ENCODE measurements at places on chromosomes 6 and 20.
A peak's percentile ranks its signal among the peaks of the same experiment; 100 is the strongest.

DNA sequence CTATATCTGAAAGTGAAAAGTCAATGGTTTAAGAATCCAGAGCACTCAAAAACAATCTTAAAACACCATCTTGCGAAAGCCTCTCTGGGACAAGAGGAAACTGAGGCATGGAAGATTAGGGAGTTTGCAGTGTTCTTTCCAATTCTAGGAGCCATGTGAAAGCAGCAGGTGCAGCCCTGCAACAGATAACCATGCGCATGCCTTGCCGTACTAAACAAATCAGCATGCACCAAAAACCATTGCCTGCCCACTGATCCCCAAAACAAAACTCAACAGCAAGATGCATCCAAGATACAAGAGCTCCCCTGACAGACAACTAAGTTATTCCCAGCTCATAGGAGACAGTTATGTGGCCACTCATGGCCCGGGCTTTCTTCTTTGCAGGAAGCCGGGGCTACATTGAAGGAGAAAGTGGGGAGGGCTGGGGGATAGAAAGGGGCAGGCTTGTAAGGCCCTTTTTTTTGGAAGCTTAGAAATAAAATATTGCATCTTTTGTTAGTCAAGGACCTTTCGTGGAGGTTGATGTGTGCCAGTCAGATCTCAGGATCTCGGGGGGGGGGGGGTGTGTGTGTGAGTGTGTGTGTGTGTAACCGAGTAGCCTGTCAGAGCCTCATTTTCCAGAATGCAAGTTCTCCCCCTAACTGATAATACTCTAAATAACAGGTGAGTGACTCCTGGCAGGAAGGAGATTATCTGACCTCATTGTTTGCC lies 178.4 kb downstream of the MBOAT1 start:
- no peak for DNase-seq

- no peak for DNase-seq
Measured at GRCh38 chr6:37218511-37218910, 39.1 kb upstream of the TBC1D22B start.

GRCh38 chr6:56690519-56691285 lies 48.0 kb upstream of the DST start:
- no peak for DNase-seq

DNA sequence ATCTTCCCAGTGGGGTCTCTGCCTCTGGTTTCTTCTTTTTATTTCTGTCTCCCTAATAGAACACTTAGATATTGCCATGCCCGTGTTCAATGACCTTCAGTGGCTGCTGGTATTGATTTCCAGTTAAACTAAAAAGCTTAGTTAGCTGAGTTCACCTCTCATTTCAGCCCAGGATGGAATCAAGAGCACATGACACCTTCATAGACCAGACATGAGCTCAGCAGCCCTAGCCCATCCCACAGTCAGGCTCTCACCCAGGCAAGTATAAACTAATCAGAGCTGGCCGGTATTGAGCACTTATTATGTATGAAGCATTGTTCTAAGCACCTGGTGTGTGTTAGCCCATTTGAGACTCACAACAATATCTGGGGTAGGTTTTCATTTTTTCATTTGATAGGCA lies 33.7 kb upstream of the PLEKHG1 start:
- no peak for DNase-seq

- DNase-seq: no peak
Measured at GRCh38 chr20:18001131-18001921, 32.5 kb downstream of the MGME1 start.

- no peak for DNase-seq
Measured at GRCh38 chr6:95802978-95803377, 212.8 kb upstream of the FUT9 start.

DNA sequence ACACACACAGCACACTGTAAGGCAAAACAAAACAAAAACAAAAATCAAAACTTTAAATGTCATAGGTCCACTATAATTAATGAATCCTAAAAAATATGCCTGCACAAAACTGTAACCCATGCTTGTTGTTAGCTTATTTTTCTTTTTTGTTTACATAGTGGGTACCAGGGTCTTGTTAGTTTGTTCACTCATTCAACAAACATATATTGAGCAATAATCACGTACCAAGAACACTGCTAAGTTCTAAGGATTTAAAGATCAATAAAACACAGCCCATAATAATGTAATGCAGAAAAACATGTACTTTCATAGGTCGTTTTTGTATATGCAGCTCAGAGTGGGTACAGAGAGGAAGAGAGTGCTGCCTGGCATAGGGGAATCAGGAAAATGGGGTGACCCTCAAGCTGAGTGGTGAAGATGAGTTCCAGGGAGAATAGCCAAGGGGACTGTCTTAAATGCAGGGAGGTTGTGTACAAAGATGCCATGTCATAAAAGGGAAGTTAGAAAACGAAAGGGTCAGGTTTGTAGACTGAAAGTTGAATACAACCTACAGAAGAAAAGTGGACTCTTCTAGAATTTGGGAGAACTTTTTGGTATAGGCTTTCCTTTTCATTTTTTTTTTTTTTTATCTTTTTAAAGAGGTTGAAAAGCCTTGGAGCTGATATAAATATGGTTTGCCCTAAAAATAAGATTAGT lies 113.3 kb upstream of the TBX18 start:
- DNase-seq: no peak

GRCh38 chr6:78607189-78607588 lies 260.2 kb upstream of the IRAK1BP1 start:
- no peak for DNase-seq

GRCh38 chr20:34536798-34537394 lies 20.7 kb downstream of the DYNLRB1 start:
- DNase-seq: no peak

DNA sequence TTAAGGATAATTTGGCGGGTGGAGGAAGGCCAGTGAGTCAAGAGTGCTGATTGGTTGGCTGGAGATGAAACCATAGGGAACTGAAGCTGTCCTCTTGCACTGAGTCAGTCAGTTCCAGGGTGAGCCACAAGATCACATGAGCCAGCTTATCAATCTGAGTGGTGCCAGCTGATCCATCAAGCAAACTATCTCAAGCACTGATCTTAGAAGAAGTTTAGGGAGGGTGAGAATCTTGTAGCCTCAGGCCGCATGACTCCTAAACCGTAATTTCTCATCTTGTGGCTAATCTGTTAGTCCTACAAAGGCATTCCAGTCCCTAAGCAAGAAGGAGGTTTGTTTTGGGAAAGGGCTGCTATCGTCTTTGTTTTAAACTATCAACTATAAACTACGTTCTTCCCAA lies 954.3 kb downstream of the KIF16B start:
- DNase-seq: no peak

GRCh38 chr20:47150403-47151152 lies 205.9 kb downstream of the ZMYND8 start:
- DNase-seq: peak; percentile 27

- DNase-seq: no peak
Measured at GRCh38 chr20:60752741-60753420, 499.2 kb upstream of the CDH4 start.

- DNase-seq: no peak
Measured at GRCh38 chr6:166194914-166195859, 27.5 kb upstream of the TBXT start.

DNA sequence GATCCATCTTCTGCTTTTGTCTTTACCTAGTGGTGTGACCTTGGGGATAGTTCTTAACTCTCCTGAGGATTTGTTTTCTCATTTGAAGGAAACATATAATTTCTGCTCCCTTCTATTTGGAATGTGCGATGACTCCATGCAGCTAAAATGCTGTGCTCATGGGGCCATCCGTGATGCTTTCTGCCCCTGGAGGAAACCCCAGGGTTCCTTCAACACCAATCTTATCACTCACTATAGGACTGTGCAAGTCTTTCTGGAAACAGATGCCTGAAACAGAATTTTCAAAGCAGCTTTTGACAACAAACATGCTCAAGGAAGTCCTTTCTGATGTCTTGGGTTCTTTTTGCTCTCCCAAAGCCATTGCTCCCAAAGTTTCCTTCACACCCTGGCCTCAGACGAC lies 128.8 kb upstream of the GGTLC1 start:
- no peak for DNase-seq

GRCh38 chr6:158050955-158051354 lies 69.3 kb downstream of the SYNJ2 start:
- DNase-seq: no peak

DNA sequence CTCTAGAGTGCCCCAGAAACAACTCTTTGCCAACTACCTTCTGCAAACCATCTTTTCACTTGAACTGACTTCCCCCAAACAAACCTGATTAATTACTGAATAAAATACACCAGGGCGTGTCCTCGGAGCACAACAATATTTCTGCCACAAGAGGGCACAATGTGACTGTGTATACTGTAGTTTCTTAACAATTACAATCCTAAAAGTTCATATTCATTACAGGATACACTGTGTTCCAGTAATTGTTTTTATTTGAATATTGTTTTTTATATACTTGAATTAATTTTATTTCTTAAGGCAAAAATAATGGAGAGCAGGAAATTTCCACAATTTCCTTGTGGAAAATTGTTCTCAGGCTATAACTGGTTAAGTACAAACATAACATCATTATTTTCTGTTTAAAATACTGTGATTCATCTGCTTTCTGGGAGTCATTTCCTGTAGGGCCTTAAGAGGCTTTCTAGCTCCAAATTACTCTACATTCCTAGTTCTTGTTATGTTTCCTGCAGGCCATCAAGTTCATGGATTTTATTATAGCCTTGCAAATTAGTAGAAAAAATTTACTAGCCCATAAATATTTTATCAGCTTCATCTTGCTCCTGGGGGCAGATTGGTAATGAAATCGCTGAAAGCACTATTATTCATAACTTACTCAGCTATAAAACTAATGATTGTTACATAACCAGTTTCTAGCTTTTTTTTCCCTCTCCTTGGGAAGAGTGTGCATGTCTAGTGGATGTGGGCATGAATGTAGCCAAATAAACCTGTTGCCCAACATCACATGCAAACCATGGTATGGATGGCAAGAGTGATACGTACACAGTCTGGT lies 51.9 kb upstream of the SLC22A16 start:
- peak; percentile 92 for DNase-seq

- no peak for DNase-seq
Measured at GRCh38 chr20:24763386-24764026, 185.6 kb upstream of the CST7 start.

- DNase-seq: no peak
Measured at GRCh38 chr6:12007473-12007872, 4.6 kb upstream of the HIVEP1 start.

- DNase-seq: no peak
Measured at GRCh38 chr20:59346061-59346460, 45.6 kb downstream of the EDN3 start.

DNA sequence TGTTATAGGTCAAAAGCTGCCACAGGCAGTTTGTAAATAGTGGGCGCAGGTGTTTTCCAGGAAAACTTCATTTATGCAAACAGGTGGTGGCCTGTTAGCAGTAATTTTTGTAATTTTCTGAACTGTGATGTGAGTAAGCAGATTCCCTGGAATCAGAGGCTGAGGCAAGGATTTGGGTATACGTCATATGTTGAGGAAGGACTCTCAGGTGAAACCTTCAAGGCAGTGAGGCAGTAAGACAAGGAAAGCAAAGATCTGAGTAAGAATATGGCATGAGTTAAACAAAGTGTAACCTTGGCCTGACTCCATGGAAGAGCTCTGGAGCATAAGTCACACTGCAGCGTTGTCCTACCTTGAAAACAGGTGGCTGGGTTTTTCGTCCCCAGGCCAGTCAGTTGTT lies 291.1 kb upstream of the BTBD3 start:
- no peak for DNase-seq

DNA sequence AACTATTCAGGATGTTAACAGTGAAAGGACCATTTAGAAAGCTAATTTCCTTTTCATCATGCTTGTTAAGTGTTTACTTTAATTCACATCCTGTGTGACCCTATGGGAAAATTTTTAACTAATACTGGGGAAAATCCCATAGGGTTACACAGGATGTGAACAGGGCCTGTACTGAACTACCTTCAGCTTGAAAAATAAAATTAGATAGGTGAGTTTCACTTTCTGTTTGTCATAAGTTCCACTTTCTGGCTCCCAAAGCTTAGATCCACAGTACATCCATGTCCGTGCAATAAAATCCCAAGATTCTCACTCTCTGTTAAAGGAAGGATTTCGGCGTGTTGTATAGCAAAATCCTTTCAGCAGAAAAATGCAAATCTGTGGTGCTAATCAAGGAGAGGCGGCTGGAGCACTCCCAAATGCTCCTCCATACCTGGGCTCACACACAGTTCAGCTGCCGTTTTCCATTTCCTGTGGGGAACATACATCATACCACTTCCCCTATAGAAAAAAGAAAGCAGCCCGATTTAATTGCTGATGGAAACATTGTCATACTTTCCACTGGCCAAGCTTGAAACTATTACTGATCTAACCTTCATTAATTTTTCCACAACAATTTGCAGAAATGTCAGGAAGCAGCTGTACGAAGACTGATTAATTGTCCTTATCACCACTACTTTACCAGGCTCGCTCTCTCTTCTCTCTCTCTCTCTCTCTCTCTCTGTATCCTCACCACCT lies 125.2 kb downstream of the HIVEP2 start:
- peak; percentile 75 for DNase-seq

DNA sequence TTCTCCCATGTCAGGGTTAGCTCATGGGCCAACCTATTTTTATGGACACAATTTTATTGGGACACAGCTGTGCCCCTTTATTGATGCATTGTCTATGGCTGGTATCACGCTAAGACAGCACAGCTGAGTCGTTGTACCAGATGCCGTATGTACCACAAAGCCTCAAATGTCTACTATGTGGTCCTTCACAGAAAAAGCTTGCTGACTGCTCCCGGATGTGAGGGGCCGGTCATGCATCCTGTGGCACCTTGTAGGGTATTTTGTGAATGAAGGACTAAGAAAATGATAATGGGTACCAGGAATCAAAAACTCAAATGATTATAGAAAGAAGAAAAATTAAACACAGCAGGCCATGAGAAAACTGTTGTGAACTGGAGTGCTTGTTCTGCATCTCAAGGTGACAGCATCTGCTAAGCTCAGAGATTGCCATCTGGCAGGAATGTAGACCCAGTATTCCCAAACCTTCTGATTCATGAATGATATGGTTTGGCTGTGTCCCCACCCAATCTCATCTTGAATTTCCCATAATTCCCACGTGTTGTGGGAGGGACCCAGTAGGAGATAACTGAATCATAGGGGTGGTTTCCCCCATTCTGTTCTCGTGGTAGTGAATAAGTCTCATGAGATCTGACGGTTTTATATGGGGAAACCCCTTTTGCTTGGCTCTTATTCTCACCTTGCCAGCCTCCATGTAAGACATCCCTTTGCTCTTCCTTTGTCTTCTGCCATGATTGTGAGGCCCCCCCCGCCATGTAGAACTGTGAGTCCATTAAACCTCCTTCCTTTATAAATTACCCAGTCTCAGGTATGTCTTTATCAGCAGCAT lies 248.5 kb downstream of the TSHZ2 start:
- no peak for DNase-seq

- no peak for DNase-seq
Measured at GRCh38 chr6:87176493-87176892, 21.1 kb downstream of the ZNF292 start.

DNA sequence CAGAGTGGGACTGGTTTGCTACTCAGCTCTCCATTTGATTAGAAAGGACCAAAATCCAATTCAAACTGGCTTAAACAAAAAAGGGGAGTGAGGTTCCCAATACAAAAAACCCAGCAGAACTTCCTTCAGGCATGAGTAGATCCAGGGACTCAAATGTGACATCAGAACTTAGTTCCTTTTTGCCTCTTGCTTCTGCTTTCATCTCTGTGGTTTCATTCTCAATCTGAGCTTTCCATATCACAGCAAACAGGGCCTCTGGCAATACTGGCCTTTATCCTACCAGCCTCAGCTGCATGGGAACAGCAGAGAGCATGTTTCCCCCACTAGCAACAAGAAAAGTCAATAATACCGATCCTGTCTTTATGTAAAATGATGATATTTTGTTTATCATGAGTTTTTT lies 28.6 kb upstream of the PRELID3B start:
- no peak for DNase-seq
